ENCODE measurements at places on chromosomes 5 and 9. TPM values are rescaled to one million over a fixed set of nuclear protein-coding genes. Genes with fewer than 3 reads are reported as not detected.

The ASTN2 gene
- 4.5 TPM for polyA plus RNA-seq

DNA sequence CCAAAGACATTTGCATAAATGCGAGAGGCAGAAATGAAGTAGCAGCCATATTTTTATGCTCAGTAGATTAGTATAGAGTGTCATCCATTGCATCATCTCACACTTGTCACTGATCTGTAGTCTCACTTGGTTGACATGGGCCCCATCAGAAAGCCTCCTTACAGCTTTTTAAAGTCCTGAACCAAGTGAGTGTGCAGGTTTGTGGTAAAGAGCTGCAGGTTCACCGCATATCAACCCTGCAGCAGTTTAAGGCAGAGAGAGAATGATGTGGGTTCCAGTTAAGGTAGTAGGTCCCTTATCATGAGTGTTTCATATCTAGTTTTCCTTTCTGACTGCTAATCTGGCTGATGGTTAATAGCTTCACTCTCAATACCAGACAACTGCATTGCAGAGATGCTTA lies 1080.3 kb downstream of the NR2F1-AS1 start:
- no peak for DNase-seq

DNA sequence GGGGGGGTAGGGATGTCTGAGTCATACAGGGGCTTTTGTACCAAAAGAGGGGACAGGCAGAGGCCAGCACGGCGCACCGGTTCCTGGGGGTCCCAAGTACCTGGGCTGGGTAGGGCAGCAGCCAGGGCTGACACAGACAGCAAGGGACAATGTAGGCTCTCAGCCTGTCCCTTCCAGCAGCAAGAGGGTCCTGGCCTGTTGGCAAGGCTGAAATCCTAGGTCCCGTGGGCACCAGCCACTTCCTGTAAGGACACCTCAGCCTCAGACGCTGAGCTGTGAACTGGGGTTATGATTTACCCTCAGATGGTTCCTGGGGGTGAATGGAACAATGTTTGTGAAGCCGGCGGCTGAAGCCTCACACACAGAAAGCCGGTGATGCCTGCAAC lies 41.3 kb downstream of the NACC2 start:
- DNase-seq: no peak

- no peak for DNase-seq
Observed at GRCh38 chr9:71756753-71757152, 11.6 kb downstream of the CEMIP2 start.

DNA sequence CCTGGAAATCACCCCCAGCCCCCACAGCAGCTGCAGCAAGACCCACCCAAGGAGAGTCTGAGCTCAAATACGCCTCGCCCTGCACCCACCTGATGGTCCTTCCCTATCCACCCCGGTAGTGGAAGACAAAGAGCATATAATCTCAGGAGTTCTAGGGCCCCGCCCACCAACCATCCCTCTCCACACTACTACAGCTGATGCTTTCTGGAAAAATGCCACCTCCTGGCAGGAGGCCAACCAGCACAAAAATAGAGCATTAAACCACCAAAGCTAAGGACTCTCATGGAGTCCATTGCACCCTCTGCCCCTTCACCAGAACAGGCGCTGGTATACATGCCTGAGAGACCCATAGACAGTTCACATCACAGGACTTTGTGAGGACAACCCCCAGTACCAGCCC lies 22.5 kb upstream of the NIPSNAP3A start:
- DNase-seq: no peak

The PFN3 gene
- not detected for polyA plus RNA-seq

- peak; percentile 68 for DNase-seq
Observed at GRCh38 chr5:64505769-64506566, at the start of gene RGS7BP. Gene RGS7BP, plus strand, starts transcription at chr5:64506015. Its CDS starts 610 bp downstream, at chr5:64506625.

The PAEP gene
- not detected for polyA plus RNA-seq

GRCh38 chr5:347712-348284 lies 26.3 kb downstream of the AHRR start:
- DNase-seq: no peak

The RAD50 gene
- 49.1 TPM for polyA plus RNA-seq

The NUTM2F gene
- polyA plus RNA-seq: not detected

The DAB2IP gene
- polyA plus RNA-seq: 28.3 TPM

The SCGB3A2 gene
- 2,261 TPM for polyA plus RNA-seq

DNA sequence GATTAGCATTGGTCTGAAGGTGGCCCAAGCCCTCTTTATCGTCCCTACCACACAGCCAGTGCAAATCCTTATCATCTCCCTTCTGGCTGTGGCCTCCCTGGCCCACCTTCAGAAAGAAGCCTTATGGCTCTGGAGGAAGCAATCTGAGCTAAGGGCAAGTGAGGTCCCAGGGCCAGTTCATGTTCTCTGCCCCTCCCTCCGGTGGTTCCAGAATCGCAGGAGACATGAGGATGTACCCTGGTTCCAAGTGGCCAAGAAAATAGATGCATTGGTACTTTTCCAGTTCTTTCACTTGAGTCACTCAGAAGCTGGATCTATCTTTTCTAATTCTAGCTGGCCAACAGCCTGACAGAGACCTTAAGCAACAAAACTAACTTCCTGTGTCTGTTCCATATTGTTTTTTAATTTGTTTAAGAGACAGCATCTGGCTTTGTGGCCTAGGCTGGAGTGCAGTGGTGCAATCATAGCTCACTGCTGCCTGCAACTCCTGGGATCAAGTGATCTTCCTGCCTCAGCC lies 60.7 kb downstream of the LHFPL2 start:
- DNase-seq: no peak

The PTPN3 gene
- 13.8 TPM for polyA plus RNA-seq

The UNC13B gene
- 73.8 TPM for polyA plus RNA-seq

- DNase-seq: peak; percentile 24
Observed at GRCh38 chr5:64229163-64229774, 63.6 kb downstream of the RNF180 start.

DNA sequence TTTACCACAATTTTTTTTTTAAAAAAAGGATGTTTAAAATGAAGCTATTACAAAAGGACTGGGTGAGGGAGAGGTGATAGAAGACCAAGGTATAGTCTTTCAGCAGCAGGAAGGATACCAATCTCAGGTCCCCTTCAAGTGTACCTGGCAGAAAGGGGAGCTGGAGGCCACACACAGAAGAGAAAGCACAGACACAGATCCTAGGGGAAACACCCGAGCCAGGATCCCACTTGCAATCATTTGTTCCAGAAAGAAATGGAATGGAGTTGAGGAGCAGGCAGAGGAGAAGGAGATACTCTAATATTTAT lies 5.6 kb downstream of the GNPDA1 start:
- no peak for DNase-seq

Data from right lung (tissue), 10 donors.